ENCODE measurements at places on chromosomes 12 and 14. TPM values are rescaled to one million over a fixed set of nuclear protein-coding genes. Genes with fewer than 3 reads are reported as not detected.

The GPRC5D gene
- total RNA-seq, result not detected

The ABCB9 gene
- total RNA-seq, result 5.0 TPM

The CYP46A1 gene
- total RNA-seq, result under 0.01 TPM

The STYK1 gene
- 8.1 TPM for total RNA-seq

The CIROP gene
- total RNA-seq, result not detected

The ZCRB1 gene
- 22.4 TPM for total RNA-seq

The HDAC7 gene
- total RNA-seq, result 31.7 TPM

The PIWIL1 gene
- not detected for total RNA-seq

The FOXN4 gene
- total RNA-seq, result not detected

The ST8SIA1 gene
- total RNA-seq, result under 0.01 TPM

The KRT2 gene
- not detected for total RNA-seq

The ASPG gene
- total RNA-seq, result not detected

The RIPK3 gene
- total RNA-seq, result 0.65 TPM
